ENCODE measurements at places on chromosomes 1 and 21.

- no peak for DNase-seq
Observed at GRCh38 chr1:176609556-176610408, 146.8 kb downstream of the PAPPA2 start.

- DNase-seq = no peak
Observed at GRCh38 chr1:179823693-179824092, 53.9 kb downstream of the TOR1AIP2 start.

DNA sequence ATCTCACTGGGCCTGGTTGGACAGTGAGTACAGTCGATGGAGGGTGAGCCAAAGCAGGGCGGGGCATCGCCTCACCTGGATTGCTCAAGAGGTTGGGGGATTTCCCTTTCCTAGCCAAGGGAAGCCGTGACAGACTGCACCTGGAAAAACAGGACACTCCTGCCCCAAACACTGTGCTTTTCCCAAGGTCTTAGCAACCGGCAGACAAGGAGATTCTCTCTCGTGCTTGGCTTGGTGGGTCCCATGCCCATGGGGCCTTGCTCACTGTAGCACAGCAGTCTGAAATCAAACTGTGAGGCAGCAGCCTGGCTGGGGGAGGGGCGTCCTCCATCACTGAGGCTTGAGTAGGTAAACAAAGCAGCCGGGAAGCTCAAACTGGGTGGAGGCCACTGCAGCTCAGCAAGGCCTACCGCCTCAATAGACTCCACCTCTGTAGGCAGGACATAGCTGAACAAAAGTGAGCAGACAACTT, 11.3 kb downstream of the C1orf105 start:
- no peak for DNase-seq

DNA sequence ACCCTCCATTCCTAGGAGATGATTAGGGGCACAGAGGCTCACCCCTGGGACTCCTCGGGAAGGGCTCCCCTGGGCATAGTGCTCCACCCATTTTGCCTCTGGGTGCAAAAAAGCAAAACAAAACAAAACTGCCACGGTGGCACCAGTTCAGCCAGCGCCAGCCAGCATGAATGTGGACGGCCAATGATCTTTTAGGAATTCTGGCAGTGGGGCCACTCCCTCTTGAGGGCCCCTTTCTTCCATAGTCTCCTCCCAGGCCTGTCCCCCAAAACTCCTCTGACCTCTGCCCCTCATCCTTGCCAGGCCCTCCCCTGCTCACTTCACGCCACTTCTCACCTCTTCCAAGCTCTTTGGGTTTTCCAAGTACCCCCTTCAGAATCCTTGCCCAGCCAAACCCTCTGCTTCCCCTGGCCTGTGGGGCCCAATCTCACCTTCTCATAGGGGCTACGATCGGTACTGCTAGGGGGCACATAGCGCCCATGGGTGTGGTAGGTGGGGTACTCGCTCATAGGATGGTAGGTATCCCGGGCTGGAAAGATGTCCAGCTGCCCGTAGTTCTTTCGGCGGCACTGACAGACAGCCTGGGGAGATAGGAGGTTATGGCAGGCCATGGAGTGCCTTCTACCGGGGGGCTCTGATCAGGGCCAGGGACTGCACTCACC, 13.3 kb downstream of the TRIM46 start:
- no peak for DNase-seq

DNA sequence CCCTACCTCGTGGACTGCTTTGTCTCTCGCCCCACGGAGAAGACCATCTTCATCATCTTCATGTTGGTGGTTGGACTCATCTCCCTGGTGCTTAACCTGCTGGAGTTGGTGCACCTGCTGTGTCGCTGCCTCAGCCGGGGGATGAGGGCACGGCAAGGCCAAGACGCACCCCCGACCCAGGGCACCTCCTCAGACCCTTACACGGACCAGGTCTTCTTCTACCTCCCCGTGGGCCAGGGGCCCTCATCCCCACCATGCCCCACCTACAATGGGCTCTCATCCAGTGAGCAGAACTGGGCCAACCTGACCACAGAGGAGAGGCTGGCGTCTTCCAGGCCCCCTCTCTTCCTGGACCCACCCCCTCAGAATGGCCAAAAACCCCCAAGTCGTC, 2.0 kb downstream of the GJA4 start:
- no peak for DNase-seq

GRCh38 chr21:34020983-34021553, 52.3 kb upstream of the MRPS6 start:
- DNase-seq = no peak

- no peak for DNase-seq
Observed at GRCh38 chr1:70475023-70475422, 64.0 kb downstream of the CTH start.

DNA sequence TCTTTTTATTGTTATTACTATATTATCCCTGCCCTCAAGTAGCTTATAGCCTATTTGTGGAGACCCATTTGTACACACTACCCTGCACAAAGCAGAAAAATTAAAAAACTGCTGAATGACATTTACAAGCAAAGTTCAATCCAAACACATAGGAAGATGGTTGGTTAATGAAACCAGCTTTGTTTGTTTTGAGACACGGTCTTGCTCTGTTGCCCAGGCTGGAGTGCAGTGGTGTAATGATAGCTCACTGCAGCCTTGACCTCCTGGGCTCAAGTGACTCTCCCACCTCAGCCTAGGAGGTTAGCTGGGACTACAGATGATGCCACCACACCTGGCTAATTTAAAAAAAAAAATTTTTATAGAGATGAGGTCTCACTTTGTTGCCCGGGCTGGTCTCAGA, 31.6 kb downstream of the TGFB2 start:
- DNase-seq = no peak

- no peak for DNase-seq
Observed at GRCh38 chr1:201628490-201628889, 89.6 kb downstream of the NAV1 start.

- no peak for DNase-seq
Observed at GRCh38 chr1:44636688-44637598, 37.3 kb downstream of the TMEM53 start.

DNA sequence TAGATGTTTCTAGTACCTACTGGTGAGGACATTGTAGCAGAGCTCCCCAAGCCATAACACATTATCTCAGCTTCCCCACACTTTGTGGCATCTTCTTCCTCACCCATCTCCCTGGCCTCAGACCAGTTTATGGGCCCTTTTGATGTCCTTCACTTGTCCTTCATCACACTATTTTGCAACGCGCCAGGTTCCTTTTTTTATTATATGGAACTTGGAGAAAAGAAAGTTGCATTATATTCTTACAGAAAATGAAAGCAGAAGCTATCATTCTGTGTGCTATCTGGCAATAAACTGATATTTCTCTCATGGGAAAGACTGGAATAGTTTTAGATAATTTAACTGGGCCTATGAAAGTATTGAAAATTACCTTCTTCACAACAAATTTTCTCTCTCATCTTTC, 196.9 kb upstream of the ETV3 start:
- no peak for DNase-seq

GRCh38 chr1:110201157-110201825, 8.8 kb upstream of the KCNC4 start:
- no peak for DNase-seq

DNA sequence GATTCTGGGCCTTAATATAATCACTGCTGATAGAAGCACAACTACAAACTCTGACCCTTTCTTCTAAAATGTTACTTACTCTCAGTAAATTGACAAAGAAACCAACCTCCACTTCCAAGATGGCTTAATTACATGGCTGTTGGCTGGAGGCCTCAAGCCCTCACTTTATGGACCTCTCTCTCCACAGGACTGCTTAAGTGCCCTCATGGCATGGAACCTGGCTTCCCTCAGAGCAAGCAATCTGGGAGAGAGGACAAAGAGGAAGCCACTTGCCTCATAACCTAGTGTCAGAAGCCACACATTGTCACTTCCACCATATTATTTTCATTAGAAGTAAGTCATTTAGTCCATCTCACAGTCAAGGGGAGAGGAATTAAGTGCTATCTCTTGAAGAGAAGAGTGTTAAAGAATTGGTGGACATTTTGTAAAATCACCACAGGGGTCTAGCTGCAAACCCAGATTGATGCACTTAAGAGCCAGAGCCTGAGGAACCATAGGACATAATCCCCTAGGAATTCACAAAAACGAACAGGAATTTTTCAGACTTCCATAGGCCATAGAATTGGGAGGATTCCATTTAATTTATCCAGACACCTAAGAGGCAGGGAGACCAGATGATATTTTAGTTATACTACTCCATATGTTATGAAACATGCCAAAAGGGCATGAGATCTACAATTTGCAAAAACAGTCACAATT, 97.5 kb upstream of the TNFSF4 start:
- DNase-seq = no peak

DNA sequence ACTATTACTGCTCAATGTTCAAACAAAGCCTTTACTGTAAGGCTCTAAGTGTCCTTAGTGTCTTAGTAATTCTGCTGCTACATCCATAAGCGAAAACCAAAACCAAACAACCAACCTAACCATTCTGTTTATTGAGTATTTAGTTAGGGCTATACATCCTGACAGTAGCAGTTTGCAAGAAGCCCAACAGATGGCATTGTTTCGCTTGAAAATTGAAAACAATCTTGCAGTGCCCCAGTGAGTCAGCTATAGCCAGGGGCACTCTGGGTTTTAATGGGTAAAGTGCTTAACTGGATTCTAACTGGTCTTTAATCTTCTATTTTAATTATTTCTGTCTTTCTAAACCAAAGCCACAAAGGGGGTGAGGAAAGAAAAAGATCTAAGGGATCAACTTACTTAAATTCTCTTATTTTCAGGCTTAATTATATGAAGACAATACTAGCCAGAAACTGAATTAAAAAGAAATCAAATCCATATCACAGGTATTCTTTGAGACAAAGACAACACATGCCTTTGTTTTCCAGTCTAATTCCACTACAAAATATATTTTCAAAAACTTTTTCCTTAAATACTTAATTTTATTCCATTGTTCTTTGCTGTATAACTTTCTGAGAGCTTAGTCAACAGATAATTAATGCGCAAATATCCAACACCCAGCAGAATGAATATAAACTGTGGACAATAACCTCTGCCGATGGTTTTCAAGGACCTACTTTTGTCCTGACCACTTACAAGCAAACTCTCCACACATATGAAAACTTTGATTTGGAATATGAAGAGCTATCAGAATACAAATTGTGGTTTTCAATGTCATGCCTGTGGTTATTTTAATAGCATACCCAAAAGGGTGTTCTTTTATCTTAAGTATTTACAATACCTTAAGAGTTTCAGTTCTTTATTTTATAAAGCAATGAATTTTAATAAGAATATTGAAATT, 15.2 kb downstream of the POGZ start:
- DNase-seq = no peak

- DNase-seq = no peak
Observed at GRCh38 chr1:201294876-201295275, 11.6 kb downstream of the PKP1 start.

DNA sequence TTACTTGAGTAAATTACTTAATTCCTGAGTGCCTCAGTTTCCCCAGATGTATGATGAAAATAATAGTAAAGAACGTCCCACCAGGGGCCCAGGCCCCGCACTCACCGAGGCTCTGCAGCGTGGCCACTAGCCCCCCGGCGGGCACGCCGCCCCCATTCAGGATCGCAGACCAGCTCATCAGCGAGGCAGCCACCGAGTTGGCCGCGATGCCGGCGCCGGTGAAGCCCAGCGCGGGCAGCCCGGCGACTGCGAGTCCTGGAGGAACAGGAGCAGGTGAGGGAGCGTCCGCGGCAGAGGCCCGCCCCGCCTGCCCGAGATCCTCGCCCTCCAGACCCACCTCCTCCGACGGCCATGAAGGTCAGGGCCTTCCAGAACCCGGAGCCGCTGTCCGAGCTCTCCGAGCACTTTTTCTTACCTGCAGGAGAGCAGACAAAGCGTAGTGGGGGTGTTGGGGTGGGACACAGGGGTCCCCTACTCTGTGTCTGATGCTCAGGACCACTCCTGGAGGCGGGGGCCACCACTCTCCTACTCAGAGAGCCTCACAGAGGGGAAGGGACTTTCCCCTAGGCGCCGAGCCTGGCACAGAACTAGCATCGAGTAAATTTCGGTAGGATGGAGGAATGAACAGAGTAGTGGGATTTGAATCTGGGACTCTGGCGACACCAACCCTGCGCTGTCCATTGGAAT, 3.7 kb downstream of the IFI6 start:
- DNase-seq = no peak

DNA sequence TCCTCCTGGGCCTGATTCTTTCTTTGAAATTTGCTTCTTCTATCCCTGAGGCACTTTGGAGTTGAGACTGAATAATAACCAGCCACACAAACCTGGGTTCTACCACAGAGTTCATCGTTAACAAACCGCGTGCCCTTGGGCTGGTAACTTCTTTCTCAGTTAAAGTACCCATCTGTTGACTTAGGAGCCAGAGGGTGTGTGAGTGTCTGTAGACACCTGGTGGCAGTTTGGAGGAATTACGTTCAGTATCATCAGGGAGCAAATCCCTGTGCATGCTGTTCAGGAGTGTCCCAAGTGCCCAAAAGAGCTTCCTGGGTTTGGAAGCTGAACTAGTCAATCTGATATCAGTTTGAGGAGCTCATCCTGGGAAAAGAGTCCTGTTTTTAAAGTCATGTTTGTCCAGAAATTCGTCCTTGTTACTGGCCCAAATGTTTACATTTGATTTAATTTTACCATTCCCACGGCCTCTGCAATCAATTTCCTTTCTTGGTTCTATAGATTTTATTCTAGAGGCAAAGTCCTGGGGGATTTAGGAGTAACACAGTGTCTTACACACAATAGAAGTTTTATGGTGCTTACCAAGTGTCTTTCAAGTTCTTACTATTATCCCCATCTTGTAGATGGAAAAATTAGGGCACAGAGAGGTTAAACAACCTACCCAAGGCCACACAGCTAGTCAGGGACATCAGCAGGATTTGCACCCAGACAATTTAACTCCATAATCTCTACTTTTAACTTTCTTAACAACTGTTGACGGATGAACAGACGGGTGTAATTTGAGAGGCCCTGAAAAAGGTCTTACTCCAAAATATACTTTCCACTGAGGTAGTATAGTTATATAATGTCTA, 26.7 kb upstream of the RPTN start:
- DNase-seq = no peak

- DNase-seq = no peak
Observed at GRCh38 chr1:76494807-76495206, 372.5 kb upstream of the ST6GALNAC5 start.

DNA sequence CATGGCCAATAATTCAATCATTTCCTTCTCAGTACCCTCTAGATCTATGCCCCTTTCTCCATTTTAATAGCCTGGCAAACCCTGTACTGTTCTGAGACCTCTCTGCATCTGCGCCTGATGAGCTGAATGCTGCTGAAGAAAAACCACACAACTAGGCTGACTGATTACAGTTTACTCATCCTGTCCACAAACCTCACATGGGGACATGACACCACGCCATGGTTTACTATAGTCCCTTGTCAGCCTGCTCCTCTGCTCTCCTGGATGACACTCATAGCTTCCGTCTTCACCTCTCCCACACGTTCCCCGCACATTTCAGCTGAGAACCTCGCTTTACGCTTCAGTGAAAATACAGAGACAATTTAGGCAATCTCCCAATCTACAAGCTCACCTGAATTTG, 59.7 kb downstream of the DESI2 start:
- no peak for DNase-seq
